ENCODE measurements at places on chromosomes 2 and 18.

DNA sequence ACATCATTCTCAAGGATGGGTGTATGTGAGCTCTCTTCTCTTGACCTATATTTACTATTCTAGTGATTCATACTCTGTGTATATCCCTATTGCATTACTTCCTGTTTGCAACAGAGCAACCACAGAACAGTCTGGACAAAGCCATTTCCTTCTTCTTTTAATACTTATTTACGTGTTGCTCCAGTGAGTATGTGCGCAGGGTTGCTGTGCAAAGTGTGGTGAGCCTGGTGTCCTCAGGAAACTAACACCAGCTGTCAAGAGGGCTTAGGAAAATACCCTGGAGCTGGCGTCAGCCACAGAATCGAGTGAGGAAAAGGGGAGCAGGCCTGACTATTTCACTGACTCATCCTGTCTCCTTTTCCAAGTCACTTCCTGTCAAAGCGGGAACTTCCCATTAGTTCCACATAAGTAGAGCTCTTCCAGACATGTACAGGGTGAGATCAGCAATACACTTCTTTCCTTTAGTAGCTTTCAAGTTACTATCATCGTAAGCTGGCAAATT is 214.1 kb upstream of the COPS8 start:
- no peak for DNase-seq

DNA sequence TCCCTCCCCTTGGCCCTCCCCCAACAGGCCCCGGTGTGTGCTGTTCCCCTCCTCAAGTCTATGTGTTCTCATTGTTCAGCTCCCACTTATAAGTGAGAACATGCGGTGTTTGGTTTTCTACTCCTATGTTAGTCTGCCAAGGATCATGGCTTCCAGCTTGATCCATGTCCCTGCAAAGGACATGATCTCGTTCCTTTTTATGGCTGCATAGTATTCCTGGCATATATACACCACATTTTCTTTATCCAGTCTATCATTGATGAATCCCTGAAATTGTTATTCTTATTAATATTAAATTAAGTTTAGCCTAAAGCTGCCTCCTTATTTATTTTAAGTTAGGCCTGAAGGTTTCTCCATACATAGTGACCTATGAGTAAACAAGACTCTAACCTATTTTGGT is 18.8 kb upstream of the RAB31 start:
- no peak for DNase-seq

DNA sequence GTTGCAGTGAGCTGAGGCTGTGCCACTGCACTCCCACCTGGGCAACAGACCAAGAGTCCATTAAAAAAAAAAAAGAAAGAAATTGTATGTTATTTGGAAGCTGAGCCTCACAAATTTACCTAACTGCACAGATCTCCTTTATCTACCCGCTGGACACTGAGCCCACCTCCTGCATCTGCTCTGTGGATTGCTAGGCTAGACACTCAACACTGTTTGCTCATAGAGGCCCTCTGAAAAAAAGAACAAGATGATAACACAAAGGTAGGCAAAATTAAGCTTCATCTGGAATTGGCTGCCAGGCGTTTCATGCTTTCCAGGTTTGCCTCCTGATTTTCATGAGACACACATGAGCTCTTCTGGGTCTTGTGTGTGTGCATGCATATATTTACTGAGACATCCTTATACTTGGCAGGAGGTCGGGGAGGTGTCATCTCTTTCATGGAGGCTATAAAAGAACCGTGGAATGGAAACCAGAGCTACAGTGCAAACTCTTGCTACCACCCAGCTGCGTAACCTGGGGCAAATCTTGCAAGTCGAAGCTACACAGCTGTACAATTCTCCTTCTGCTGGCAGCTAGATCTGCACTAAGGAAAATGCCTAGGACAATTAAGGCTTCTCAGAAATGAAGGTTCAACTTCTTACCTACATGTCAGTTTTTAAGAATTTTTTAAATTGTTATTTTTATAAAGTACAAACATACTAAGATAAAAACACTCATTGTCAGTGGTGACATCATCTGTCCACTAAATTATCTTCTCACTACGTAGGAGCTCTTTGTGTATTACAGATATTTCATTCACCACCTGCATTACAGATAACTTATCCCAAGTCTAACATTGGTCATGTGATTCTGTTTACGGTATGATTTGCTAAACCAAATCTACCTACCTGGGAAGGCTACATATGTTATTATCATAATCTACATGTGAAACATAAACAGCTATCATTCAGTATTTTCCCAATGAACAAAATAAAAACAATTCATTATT is 63.1 kb downstream of the CABYR start:
- no peak for DNase-seq

DNA sequence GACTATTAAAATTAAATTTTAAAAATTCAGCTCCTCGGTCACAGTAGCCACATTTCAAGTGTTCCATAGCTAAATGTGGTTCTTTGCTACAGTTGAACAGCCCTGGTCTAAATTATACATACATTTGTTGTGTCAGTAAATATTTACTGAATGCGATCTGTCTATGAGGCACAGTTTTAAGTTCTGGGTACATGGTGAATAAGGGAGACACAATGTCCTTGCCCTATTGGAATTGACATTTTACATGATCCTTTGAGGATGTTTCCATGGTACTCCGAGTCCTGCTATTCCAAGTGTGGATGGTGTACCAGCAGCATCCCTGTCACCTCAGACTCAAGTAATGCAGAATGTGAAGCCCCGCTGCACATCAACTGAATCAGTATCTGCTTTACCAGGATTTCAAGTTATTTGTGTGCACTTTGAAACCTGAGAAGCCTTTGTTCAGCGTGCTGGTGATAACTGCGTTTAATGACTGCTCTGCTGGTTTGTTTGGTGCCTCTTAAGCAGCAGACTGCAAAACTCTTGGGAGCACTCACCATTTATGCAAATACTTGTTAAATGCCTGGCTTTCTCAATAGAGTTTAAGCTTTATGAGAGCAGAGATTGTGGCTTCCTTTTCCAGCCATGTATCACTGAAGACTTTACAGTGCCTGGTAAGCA is 1.5 kb downstream of the GALNT1 start:
- peak; percentile 4 for DNase-seq

GRCh38 chr2:151634736-151635467 is 99.4 kb downstream of the NEB start:
- no peak for DNase-seq

DNA sequence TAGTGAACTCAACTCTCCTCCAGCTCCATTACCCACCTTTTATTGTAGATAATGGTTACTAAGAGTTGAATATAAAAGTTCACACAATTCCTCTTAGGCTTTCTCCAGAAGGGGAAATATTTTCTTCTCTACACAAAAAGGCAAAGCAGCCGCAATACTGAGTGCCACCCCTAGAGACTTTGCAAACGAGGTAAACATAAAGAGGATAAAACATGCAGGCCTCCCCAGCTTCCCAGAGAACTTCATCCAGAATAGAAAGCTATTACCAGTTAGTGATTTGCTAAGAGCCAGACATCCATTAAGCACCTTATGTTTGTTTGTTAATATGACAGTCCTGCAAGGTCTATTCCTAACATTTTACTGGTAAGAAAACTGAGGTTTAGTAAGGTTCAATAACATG is 17.4 kb downstream of the ZNF521 start:
- no peak for DNase-seq

GRCh38 chr2:81324046-81324445 is 1019.5 kb upstream of the LRRTM1 start:
- peak; percentile 3 for DNase-seq

DNA sequence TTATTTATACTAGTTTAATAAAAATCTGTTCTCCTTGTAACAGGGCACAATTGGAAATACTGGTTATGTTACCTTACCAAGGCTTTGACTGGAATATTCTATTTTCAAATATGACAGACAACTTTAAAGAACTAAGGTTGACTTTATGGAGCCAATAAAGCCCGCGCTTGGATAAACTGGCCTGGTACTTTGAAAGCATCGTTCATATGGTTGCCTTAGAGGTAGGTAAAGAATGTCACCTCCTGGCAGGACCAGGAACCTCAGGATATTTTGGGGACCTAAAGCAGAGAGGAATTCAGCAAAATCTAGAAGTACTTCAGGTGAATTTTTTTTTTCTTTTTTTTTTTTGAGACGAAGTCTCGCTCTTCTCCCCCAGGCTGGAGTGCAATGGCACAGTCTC is 71.2 kb upstream of the CREB1 start:
- no peak for DNase-seq

GRCh38 chr2:64262071-64262470 is 117.9 kb upstream of the PELI1 start:
- no peak for DNase-seq

GRCh38 chr2:104851291-104852089 is 2.4 kb upstream of the POU3F3 start:
- no peak for DNase-seq

DNA sequence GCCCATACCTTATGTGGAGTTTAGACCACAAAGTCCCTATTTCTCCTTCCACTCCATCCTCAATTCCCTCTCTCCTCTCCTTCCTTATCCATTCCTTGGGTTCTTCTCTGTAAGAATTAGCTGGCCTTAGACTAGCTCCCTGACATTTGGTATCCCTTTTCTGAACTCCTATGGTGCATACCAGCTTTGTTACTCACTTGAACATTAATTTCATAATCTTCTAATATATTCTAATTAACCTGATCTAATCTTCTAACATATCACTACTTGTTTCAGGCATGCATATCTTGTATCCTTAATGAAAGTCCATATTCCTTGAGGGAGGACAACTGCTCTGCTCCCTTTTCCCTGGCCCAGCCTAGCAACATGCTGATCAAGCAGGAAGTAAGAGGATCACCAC is 66.4 kb downstream of the EHD3 start:
- DNase-seq: no peak

Data from BE2C (cell line).